ENCODE measurements at places on chromosomes 5 and 9. TPM values are rescaled to one million over a fixed set of nuclear protein-coding genes. Genes with fewer than 3 reads are reported as not detected.

The ZNG1C gene
- total RNA-seq: 66.0 TPM

The SLCO6A1 gene
- not detected for total RNA-seq

The FAM169A gene
- total RNA-seq: 6.2 TPM

The SPINK5 gene
- total RNA-seq: not detected

The CCDC192 gene
- total RNA-seq: not detected

The GPX8 gene
- total RNA-seq: 34.4 TPM

The FAM81B gene
- total RNA-seq: not detected

The COMMD10 gene
- total RNA-seq: 36.6 TPM

The LHX3 gene
- 0.08 TPM for total RNA-seq

The ZFP37 gene
- total RNA-seq: 1.4 TPM

The ROR2 gene
- 1.7 TPM for total RNA-seq

The PRPF4 gene
- total RNA-seq: 51.3 TPM

The C5orf46 gene
- not detected for total RNA-seq

The PCDHB13 gene
- 0.06 TPM for total RNA-seq

The DNM1 gene
- 78.9 TPM for total RNA-seq

The SPINK13 gene
- total RNA-seq: 0.38 TPM

The CARD6 gene
- 3.0 TPM for total RNA-seq

The IFNA13 gene
- total RNA-seq: not detected

The PTBP3 gene
- 30.9 TPM for total RNA-seq

The SUSD3 gene
- 0.82 TPM for total RNA-seq

The MCIDAS gene
- 1.2 TPM for total RNA-seq

The KLHL3 gene
- 0.13 TPM for total RNA-seq

The TEK gene
- total RNA-seq: 0.15 TPM

The PCDHB2 gene
- total RNA-seq: 3.3 TPM

The SCGB3A2 gene
- not detected for total RNA-seq

All from A549 treated with AZD2906 at 1 μM for 4 hours (cell line).